ENCODE measurements at places on chromosomes 7 and 10. TPM values are rescaled to one million over a fixed set of nuclear protein-coding genes. Genes with fewer than 3 reads are reported as not detected.

Gene EMX2
- total RNA-seq = not detected

Gene PPP2R2D
- total RNA-seq = 24.3 TPM

Gene ORAI2
- total RNA-seq = 38.2 TPM

Gene VSTM4
- total RNA-seq = 13.2 TPM

Gene CYP2C8
- 0.79 TPM for total RNA-seq

Gene CYP3A4
- total RNA-seq = not detected

Gene DNAJC12
- 2.4 TPM for total RNA-seq

Gene CFTR
- total RNA-seq = 20.3 TPM

Gene AKR1D1
- total RNA-seq = not detected

Gene CCDC7
- 20.5 TPM for total RNA-seq

Gene EGR2
- 14.2 TPM for total RNA-seq
